T-cell (primary cell): ENCODE measurements at places on chromosomes 2 and 18.

- DNase-seq = no peak
Measured at GRCh38 chr2:190470256-190470826, 62.2 kb downstream of the MFSD6 start.

- no peak for DNase-seq
Measured at GRCh38 chr2:230711224-230711623, 1.4 kb upstream of the CAB39 start.

DNA sequence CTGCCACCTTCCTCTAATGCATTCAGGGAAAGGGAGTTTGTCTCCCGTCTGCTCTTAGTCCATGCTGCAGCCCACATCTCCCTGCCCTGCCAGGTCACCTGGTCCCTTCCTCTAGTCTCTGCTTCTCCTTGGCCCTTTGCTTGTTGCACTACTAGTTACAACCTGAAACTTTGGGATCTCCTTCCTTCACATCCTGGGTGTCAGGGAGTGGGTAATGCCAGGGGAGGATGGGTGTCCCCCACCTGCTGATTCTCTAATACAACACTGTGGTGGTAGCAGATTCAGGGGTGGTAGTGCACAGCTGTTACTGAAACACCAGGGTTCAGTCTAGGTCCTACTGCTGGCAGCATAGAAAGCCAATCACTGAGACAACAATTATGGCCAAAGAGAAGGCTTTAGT lies 31.2 kb upstream of the COX7A2L start:
- DNase-seq = no peak

DNA sequence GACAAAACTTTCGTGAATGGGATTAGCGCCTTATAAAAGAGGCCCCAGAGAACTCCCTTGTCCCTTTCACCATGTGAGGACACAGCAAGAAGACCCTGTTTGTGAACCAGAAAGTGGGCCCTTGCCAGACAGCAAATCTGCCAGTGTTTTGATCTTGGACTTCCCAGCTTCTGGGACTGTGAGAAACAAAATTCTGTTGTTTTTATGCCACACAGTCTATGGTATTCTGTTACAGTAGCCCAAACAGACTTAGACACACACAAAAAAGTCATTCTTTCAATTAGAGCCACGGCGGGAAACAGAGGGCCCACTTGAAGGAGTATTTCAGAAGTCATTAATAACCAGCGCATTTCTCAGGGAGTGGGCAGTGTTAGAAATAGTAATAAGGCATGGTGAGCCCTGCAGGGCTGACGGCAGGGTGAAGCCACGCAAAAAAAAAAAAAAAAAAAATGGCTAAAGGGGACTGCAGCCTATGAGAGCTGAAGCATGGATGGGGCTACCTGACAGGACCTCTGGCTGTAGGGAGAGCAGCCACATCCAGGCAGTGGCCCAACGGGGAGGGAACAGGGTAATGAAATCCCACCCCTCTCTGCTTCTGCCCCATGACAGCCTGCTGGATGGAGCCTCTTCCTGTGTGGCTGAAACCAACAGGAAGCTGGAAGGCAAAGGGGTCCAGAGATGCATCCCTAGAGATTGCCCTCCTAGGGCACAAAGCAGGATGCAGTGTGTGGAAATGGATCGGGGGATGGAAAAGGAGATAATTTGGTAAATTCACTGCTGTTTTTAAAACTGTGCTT lies 189.3 kb downstream of the KCNS3 start:
- DNase-seq = no peak

DNA sequence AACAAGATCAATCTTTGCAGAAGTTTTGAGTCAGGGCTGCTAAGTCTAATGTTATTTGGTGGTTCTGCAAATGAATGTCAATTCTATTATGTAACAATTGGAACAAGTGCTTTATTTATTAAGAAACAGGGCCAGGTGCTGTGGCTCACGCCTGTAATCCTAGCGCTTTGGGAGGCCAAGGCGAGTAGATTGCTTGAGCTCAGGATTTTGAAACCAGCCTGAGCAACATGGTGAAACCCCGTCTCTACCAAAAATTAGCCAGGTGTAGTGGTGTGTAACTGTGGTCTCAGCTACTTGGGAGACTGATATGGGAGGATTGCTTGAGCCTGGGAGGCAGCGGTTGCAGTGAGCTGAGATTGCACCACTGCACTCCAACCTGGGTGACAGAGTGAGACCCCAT lies 13.2 kb upstream of the RNF103 start:
- DNase-seq = no peak

DNA sequence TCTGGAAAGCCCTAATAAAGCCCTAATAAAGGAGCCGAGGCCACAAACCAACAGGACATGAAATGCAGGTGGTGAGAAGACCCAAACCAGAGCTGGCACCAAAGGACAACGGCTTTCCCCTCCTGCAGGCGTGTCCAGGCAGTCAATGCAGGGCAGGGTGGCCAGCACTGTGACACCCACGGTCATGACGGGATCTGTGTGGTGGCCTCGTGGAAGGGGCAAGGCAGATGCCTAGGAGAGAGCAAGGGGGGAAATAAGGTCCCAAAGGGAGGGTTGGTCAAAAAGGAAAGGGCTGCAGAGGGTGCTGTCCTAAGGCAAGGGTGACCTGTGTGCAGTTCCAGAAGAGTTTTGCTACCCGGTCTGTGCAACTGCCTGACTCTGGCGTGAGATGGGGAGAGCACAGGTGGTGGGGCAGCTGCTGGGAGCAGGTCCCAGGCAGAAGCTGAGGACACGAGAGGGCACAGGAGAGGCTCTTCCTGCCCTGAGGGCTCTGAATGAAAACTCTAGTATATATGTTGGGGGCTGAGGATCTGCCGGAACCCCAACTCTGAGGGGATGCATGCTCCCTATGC lies 156.7 kb downstream of the TPO start:
- no peak for DNase-seq

DNA sequence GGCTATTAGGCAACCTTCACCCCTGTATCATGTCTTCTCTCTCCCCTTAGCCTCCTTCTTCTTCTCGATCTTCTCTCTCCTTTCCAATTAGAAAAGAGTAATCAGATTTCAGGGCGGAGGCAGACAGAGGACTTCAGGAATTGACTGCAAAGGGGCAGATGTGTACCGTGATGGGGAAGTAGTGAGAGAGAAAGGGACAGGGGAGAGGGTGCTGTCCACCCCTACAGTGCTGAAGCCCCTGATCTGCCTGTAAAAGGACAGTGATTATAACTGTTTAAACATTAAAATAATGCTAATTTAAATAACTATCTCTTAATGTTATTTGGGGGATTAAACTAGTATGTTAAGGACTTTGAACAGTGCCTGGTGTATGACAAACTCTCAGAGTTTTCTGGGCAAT lies 178.5 kb downstream of the ACTR3 start:
- no peak for DNase-seq

GRCh38 chr2:63755965-63756364 lies 85.7 kb upstream of the UGP2 start:
- DNase-seq = no peak

DNA sequence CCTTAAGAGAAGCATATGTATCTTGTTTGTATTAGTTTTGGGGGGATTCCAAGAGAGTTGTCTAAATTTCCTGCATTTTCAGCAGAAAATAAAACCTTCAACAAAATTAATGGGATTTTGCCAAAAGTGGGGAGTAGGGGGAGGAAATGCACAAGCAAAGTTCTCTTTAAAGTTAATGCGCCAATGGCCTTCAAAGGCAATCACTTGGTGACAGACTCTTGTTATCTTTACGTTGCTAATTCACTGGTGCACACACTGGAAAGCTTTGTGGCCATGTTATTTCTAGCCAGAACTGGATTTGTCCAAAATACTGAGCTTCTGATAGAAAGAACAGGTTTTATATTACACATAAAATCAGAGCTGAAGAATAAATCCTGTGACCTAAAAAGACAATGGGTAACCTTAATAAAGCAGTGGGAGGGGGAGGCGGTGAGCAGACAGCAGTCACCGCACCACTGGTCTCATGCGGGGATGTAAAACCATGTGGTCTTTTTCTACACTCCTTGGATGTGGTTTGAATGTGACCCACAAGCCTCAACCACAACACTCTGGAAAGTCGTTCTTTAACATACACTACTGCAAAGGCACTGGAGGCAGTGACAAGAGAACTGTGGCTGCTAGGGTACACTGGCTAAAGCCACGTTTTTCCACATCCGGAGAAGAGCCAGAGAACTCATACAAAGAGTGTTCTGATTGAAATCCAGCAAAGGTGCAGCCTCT lies 176.9 kb upstream of the SMAD7 start:
- DNase-seq = no peak

DNA sequence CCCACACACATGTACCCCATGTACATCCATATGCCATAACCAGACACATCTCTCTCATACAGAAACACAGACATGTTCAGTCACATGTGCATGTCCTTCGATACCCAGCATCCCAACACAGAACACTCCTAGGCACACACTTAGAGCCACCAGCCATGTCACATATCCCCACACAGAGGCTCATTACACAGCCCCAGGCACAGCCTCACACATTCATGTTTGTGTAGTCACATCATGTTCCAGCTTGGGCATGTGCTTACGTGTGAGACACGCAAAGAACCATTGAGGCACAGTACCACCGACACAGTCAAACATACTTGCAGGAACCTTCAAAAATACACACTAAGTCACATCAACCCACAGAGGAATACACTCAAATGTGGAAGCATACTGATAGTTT lies 17.3 kb downstream of the FBXO41 start:
- DNase-seq = no peak

DNA sequence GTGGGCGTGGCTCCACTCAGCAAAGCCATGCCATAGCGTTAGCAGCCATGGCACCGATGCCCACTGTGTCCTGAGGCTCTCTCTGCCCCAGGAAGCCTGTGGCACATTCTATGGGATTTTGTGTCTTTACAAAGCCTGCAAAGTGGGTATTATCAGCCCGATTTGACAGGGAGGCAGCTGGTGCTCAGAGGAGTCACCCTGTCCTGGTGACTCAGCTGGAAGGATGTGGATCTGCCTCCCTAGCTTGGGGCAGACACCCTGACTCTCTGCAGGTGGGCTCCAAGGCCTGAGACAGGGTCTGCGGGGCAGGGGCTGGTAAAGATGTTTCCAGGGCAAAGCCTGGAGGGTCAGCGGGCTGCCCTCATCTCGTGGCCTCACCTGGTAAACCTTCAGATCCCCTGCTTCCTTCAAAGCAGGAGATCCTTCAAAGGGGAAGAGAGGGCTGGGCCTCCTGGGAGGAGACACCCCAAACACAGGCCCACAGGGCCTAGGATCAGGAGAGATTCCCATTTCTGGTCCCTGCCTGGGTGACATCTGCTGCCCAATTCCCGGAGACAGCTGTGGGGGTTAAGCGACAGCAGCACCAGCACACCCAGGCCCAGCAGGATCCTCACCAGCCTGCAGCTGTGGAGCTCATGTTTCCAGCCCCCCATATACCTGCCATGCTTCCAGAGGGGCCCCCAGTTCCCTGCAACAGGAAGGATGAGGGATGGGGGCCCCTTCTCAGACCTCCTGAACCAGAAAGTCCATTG lies 3.0 kb upstream of the ASB1 start:
- DNase-seq = no peak

- no peak for DNase-seq
Measured at GRCh38 chr18:38706373-38706772, 1140.8 kb upstream of the CELF4 start.

- DNase-seq = no peak
Measured at GRCh38 chr2:55729136-55729685, 35.6 kb upstream of the PNPT1 start.

- no peak for DNase-seq
Measured at GRCh38 chr18:26119246-26119645, 14.4 kb upstream of the PSMA8 start.

DNA sequence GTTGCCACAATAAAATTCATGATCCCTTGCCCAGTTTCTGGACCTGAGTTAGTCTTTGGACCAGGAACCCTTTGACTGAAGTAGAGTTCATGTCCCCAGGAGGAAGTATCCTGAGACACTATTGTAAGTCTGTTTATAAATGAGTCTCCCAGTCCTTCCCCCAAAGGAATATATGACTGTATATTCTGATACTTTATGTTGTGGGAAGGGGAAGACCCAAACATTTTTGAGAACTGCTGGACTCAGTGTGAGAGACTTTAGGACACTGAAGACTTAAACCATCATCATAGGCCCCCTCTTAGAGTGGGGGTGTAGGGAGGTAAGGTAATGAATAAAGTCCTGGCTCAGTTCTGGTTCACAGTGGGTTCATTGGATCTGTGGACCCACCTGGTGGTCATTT lies 28.6 kb upstream of the CXCR4 start:
- DNase-seq = no peak

DNA sequence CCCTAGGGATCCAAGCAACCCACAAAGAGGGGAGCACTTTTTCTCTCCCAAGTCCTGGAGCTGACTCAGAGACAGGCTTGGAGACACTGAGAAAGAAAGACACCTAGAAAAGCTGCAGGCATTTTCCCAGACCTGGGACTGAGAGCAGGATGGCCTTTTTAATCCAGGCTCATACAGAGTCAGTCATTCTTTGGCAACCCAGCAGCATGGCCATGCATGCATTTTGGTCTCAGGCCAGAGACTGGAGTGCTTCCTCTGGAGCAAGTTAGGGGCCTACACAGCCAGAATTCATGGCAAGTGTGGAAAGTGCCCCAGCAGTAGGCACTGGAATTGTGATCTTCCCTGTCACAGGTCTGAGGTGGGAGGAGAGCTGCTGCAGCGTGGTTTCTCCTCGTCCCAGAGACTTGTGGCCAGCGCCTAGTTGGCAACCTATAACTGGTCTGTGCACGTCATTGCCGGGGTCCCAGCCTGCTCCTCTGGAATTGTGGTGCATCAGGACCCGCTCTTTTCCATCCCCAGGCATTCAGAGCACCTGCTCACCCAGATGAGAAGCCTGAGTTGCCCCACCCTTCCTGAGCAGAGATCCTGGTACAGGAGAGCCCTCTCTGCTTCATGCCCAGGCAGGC lies 231.9 kb upstream of the RAB6C start:
- no peak for DNase-seq

DNA sequence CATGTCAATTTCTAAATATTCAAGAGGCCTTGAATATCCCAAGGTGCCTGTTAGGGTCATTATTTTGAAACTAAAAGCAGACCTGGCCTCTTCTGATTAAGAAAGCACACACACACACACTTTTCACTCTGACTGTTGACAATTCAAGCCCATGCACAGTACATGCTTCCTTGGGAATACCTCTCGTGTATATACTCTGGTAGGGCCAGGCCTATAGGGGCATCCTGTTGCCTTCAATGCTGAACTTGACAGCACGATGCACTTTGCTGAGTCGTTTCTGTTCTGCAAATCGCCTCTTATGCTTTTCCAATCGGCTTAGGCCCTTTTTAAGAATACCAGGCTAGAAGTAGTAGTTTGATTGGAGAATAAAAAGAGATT lies 40.6 kb downstream of the IWS1 start:
- no peak for DNase-seq

- no peak for DNase-seq
Measured at GRCh38 chr2:40554665-40555294, 102.9 kb upstream of the SLC8A1 start.
